ENCODE measurements at places on chromosomes 5 and 9.

- DNase-seq, result no peak
These were observed 6.0 kb downstream of the DMRT1 start for GRCh38 chr9:847505-847904.

DNA sequence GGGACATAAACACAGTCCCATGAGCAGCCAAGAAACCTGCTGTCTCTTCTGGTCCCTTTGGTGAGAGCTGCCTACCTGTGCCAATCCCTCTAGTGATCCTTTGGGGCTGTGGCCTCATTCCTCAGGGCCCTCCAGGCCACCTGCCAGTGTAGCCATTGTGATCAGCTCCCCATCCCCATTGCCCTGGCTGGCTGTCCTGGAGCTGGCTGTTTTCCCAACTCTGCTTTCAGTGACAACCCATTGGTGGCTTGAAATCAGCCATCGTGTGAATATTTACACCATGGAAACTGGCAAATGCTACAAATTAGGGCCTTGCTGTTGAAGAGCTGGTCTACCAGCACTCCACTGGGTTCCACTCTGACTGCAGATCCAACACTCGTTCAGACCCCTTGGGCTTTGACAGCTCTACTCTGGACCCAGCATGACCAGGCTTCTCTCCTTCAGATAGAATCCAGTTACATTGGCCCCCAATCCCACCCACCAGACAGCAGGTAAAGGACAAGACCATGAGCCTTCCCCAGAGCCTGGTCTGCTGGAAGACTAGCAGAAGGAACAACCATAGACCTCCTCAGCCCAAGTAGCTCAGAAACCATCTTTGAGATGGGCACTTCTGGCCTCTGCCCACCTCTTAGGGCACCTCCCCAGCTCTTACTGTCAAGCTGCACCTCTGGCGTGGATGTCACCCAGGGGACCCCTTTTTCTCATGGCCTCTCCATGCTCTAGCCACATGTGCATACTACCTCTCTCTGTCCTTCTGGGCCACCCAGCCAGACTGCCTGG, 69.2 kb upstream of the NEK6 start:
- no peak for DNase-seq

DNA sequence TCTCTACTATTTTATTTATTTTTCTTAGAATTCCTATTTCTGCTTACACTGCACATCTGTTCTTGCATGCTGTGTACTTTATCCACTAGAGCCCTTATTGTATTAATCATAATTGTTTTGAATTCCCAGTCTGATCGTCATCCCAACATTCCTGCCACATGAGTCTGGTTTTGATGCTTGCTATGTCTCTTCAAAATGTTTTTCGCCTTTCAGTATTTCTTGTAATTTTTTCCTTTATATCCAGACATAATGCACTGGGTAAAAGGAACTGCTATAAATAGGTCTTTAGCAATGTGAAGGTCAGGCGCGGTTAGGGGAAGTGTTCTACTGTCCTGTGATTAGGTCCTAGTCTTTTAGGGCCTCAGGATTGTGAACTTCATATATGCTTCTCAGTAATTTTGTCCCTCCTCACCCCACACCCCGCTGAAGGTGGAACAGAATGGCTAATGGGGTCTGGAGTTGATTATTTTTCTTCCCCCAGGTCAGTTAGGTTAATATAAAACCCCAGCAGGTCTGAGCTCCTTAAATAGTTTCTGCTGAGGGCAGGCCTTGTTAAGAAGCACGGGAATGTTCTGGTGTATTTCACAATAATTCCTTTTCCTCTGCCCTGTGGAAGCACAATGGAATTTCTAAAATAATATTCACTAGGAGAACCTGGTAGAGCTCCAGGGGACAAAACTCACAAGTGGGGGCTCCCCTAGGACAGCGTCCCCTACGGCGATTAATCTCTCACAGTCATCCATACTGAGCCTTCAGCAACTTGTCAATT, 146.6 kb upstream of the TUT7 start:
- no peak for DNase-seq

GRCh38 chr5:155293605-155294178, 280.1 kb downstream of the KIF4B start:
- no peak for DNase-seq

- no peak for DNase-seq
These were observed 142.7 kb downstream of the PAX5 start for GRCh38 chr9:36891341-36891811.

- no peak for DNase-seq
These were observed 26.7 kb downstream of the MARCHF11 start for GRCh38 chr5:16152601-16153568.

- DNase-seq, result no peak
These were observed 316.0 kb downstream of the ENC1 start for GRCh38 chr5:74324556-74324955.

GRCh38 chr5:78512435-78512834, 136.1 kb downstream of the LHFPL2 start:
- no peak for DNase-seq

DNA sequence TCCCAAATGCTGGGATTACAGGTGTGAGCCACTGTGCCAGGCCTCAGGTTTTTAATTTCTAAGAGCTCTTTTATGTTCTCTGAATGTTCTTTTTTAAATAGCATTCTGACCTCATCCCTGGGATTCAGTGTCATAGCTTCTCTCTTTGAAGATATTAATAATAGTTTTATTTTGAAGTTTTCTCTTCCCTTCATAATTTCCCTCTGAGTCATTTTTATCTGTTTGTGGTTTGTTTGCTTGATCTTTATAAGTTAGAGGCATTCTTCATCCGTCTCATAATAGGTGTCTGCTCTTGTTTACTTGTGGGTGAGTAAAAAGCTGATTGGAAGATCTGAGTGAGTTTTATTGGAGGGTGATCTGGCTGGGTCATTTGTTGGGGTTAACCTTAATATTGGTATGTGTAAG, 12.5 kb upstream of the MAMDC2 start:
- DNase-seq, result no peak

DNA sequence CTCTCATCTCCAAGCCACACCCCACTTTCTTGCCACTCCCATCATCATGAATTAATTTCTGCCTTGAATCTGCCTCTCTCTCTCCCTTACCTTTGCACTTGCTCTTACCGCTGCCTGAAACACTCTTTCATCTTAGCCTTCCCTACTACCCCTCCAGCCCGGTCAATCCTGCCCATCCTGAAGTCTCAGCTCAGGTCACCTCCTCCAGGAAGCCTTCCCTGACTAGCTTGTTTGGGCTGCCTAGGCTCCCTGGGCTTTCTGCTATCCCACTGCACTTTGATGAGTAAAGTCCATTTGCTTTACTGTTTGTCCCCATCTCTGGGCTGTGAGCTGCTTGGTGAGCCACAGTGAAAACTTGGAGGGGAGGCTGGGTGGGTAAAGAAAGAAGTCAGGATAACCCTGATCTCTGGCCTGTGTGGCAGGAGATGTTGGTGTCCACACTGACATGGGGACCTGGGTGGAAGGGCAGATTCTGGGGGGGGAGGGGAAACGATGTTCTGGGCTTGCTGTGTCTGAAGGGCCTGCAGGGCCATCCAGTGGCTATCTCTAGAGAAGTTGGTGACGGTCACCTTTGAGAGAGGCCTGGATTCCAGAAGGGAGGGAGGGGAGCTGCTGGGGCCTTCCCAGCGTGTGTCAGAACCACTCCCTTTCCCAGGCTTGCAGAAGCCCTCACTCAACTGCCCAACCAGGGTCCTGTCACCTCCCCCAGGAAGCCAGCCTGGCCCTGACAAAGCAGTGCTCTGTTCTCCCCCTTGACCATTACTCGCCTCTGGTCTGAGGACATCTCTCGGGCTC, 75.0 kb upstream of the DAB2IP start:
- DNase-seq, result no peak

DNA sequence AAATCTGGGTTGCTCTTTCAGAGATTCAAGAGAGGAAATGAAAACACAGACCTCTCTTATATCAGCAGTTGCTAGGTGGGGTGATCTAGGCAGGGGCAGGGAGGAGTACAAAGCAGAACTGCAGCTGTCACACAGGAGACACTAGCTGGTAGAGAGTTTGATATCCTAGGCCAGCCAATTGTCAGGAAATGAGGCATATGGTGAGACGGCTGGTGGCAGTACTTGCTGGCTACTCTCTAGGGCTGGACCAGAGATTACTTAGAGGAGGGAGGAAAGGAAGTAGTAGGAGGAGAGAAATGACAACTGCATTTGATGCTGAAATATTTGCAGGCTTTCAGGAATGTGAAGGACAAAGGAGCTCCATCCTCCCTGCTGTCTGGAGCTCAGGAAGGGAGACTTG, 113.8 kb downstream of the TRIM32 start:
- DNase-seq, result no peak

- DNase-seq, result no peak
These were observed 100.4 kb upstream of the DAP start for GRCh38 chr5:10861423-10861790.

- no peak for DNase-seq
These were observed 21.2 kb upstream of the MLANA start for GRCh38 chr9:5869315-5870019.

- no peak for DNase-seq
These were observed 23.3 kb downstream of the UGCG start for GRCh38 chr9:111919875-111920274.

DNA sequence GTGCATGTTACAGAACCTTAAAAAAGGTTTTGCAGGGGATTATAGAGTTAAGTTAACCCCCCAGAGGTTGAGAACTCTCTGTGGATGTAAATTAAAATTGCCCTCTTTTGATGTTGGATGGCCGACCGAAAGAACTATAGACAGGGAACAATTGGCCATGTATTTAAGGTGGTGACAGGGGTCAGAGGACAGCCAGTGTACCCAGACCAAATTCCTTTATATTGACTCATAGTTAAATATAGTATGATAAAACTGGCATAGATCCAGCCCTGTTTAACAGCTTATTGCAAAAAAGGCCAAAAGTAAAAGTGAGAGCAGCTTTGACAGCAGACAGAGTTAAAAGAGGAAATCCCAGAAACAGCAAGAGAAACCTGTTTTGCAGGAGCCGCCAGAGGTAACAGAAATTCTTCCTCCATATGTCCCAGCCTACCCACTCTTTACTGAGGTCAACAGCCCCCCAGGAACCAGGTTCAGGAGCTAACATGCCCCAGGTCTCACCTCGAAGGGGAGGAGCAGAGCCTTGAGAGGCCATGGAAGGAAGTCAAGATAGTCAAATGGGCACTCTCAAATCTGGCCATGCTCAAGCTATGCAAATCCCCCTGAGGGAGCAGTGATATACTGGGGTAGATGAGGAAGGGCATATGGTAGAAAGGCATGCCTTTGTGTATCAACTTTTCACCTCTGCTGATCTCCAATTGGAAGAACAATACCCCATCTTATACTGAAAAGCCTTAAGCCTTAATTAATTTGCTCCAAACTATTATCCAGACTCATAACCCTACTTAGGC, 156.4 kb upstream of the COX7C start:
- DNase-seq, result no peak

DNA sequence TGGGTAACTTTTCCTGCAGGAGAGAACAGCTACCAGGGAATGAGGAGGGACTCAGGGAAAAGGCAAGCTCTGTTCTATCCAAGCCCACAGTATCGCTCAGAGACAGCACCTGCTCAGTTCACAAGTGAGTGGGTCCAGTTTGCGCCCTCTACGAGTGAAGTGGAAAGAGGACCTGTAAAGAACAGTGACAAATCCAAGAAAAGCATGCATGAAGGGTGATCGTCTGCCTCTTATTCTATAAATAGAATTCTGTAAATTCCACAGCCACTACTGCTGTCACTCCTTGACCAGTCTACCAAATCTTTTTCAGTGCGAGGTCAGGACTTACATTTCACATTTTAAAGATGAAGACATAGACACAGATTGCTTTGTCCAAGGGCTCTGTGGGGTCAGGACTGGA, 117.5 kb downstream of the ENTREP1 start:
- DNase-seq, result no peak

GRCh38 chr5:113598926-113599325, 85.4 kb downstream of the YTHDC2 start:
- no peak for DNase-seq

GRCh38 chr5:51380603-51381207, 2.5 kb upstream of the ISL1 start:
- no peak for DNase-seq

GRCh38 chr9:76490249-76490990, 31.4 kb downstream of the GCNT1 start:
- DNase-seq, result no peak
